GM04504 (cell line): ENCODE measurements at places on chromosomes 7 and 10.

DNA sequence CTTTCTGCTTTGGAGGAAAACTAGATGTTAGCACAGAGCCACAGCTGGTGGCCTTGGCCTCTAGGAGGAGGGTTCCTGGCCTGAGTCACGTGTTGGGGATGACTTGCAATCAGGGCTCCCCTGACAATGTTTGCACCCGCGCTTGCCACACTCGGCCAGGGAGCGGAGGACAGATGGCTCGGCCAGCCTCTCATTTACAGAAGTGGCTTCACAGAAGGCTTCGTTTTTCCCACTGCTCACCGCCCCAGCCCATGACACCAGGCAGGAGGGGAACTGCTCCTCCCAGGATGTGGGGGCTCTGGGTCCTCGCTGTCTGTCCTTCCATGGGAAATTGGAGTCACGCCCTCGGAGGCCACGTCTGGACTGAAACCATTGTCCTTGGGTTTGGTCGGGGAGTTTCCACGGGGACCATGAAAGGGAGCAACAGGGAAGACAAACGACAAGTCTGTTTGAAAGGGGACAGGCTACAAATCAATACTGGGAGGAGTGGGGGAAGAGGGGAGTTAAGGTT is 49.6 kb upstream of the UBE3C start:
- DNase-seq = no peak

GRCh38 chr7:29146888-29147609 is 712 bp upstream of the CPVL start:
- DNase-seq = no peak

DNA sequence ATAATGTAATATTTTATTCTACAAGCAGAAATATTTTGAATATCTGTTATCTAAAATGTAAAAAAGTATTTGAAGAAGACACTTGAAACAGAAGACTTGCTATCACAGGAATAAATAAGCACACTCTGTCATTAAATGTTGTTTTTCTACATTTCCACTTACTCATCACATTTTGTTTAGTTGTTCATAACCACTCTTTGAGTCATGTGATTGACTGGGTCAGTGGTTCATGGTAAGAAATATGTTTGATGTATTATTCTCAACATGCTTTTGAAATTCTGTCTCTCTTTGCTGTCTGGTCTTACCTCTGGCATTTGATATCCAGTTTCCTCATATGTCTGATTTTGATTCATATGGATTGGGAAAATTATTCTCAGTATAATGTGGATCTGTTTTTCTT is 171.8 kb downstream of the SUGCT start:
- DNase-seq = no peak

- peak; percentile 33 for DNase-seq
Observed at GRCh38 chr7:127589896-127590295, 1.7 kb downstream of the ARF5 start.

- DNase-seq = no peak
Observed at GRCh38 chr7:67913604-67914003, 917.0 kb downstream of the TYW1 start.

DNA sequence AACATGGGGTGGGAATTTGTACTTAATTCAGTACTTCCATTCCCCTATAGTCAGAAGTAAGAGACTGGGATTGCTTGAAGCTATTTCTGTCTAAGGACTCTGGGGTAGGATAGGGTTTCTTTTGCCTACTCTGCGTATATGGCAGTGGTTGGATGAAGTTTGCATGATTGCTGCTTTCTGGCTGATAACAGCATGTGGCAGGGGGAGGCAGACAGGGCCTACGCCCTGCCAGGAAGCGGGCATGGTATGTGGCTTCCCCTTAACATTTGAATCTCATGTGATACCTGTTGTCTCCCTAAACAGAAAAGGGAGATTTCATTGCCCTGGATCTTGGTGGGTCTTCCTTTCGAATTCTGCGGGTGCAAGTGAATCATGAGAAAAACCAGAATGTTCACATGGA is 57.1 kb downstream of the TACR2 start:
- no peak for DNase-seq

DNA sequence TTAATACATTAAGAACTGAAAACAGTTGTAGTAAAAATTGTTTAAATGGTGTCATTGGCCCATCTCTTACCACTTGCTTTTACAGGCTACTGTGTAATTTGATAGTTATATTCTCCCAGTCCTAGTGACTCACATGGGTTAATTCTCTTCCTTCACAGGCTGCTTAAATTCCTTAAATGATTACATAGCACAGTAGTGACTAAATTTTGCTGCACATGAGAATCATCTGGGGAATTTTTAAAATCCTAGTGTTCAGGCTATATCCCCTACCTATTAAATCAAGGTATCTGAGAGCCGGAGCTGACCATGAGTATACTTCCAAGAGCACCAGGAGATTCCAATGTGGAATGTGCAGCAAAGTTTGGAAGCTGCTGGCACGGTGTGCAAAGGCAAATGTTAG is 45.3 kb upstream of the ZNF800 start:
- DNase-seq = peak; percentile 33

DNA sequence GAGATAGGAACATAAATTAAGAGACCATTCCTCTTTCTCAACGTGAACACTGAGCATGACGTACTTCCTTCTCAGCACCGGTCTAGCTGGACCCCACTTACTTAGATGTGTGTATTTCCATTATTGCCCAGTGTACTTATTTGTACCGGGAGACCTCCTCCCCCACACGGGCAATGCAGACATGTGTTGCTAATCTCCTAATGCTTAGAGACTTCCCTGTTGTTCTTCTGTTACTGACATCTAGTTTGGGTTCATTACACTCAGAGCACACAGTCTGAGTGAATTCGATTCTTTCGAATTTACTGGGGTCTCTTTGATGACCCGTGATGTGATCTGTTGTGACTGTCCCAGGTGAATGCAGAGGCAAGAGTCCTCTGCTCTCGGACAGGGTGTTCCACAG is 260.0 kb downstream of the MAD1L1 start:
- DNase-seq = no peak

GRCh38 chr10:76319661-76320060 is 888.2 kb downstream of the LRMDA start:
- DNase-seq = no peak

GRCh38 chr10:6671976-6672375 is 91.9 kb upstream of the PRKCQ start:
- DNase-seq = no peak

DNA sequence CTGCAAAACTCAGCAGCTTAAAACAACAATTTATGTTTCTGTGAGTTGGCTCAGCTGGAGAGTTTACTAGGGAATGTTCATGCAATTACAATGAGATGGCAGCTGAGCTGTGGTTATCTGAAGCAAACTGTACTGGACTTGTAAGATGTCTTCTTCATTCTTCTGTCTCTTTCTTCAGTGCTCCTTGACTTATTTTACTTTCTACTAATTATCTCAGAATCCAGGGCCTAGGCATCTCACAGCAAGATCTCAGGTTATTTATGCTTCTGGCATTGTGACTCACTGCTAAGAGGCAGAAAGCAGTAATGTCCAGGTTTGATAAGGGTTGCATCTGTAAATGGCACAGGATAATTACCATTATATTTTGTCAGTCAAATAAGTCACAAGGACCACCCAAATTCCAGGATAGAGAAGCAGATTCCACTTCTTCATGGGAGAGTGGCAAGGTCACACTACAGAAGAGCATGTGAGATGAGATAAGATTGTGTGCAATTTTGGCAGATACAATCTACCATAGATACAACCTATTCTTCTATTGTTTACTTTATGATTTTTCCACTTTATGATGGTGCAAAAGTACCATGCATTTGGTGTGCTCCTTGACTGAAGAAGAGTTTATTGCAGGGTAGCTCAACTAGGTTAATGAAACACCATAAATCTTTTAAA is 16.8 kb downstream of the VIM start:
- no peak for DNase-seq

DNA sequence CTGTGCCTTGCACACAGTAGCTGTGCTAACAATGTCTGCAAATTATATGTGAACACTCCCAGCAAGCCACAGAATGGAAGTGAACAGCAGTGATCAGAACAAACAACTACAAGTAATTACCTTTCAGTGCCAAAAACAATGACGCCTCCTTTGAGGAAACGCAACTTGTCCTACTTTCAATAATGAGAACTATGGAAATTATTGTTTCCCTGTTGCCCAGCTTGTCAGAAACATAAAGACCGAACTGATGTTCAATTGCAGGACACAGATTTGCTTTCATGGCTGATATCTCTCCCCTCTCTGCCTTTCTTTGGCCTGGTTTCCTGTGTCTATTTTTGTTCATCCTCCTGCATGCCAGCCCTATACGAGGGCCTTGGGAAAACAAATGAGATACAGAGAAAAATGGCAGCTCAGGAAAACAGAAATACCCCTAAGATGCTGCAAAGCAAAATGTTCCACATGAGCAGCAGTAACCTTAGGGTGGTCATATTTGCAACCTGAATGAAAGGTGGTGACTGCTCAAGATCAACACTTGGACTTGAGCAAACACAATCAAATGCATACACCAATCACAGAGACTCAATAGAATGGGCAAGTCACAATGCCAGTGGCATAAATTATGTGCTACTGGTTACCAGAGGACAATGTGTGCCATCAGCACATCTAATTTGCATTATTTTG is 26.8 kb downstream of the COBL start:
- DNase-seq = no peak

- no peak for DNase-seq
Observed at GRCh38 chr7:28674359-28674782, 262.1 kb downstream of the CREB5 start.

DNA sequence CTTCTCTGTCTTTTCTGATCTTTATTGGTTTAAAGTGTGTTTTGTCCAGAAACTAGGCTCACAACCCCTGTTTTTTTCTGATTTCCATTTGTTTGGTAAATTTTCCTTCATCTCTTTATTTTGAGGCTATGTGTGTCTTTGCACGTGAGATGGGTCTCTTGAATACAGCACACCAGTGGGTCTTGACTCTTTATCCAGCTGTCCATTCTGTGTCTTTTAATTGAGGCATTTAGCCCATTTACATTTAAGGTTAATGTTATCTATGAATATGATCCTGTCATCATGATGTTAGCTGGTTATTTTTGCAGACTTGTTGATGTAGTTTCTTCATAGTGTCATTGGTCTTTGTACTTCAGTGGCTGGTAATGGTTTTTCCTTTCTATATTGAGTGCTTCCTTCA is 10.1 kb downstream of the TEX36 start:
- no peak for DNase-seq

DNA sequence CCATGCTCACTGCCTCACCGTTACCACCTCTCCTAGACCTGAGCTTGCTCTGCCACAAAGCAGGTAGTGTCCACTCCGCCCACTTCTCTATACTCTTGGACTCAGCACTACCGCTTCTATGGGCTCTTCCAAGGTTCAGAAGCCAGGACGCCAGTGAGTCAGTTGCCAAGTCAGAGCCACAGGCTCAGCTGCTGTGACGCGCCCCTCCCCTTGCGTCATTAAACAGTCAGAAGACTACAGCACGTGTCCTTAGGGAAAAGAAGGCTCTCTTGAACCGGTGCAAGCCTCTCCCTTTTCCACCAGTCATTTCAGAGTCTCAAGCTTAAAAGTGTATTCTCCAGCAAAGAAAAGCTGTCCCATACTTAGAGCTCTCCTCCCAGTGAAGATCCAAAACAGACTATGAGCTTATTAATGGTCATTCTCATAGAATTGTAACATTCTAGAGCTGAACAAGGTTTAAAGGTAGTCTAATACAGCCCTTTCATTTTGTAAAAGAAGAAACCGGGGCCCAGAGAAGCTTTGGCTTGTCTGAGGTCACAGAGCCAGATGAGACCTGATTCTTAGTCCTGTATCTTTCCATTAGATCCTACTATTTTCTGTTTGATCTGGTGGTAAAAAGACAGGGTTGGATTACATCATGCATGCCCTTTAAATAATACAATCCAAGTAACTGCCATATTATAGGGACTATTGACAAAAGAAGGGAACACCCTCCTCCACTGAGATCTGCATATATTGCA is 40.9 kb upstream of the MET start:
- DNase-seq = peak; percentile 72

- no peak for DNase-seq
Observed at GRCh38 chr7:102220960-102221800, 65.5 kb upstream of the SH2B2 start.

- peak; percentile 4 for DNase-seq
Observed at GRCh38 chr7:105713488-105714465, 132.5 kb upstream of the EFCAB10 start.

- no peak for DNase-seq
Observed at GRCh38 chr7:47452715-47453092, 129.2 kb downstream of the TNS3 start.

- peak; percentile 12 for DNase-seq
Observed at GRCh38 chr7:66016131-66016461, 34.1 kb upstream of the GUSB start.

GRCh38 chr10:124425227-124425962 is 6.7 kb upstream of the OAT start:
- no peak for DNase-seq

DNA sequence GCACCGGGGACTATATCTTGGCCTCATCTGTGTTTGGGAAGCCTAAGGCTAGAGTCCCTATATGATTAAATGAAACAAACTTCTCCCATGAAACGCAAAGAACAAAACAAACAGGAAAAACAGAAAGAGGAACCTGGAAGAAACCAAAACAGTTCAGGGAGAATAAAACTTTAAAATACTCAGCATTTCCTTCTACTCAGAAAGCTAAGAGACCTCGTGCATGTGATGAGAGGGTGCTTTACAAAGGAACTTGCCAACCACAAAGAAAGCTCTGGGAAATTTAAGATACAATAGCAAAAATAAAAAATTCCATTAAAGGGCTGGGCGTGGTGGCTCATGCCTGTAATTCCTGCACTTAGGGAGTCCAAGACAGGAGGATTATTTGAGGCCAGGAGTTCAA is 6.9 kb downstream of the PILRA start:
- DNase-seq = no peak

GRCh38 chr7:40474790-40475680 is 340.2 kb downstream of the SUGCT start:
- no peak for DNase-seq

DNA sequence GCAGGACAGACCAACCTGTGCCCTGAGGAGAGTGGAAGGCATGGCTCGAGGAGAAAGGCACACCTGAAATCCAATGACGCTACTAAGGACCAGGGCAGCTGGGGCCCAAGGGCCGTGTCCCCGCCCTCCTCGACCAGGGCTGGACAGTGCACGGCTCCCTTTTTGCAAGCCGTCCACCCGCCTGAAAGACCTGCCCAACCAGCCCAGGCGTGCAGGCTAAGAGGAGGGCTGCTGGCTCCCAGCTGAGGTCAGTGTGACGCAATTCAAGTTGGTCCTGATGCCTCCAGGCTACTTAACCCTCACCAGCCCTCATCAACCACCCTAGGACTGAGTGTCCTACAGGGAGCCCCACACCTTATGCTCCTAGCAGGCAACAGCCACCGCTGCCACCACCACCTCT is 69.3 kb downstream of the DLG5 start:
- no peak for DNase-seq

- DNase-seq = no peak
Observed at GRCh38 chr7:26329520-26330255, 38.0 kb downstream of the SNX10 start.

GRCh38 chr7:41777894-41778596 is 75.2 kb upstream of the INHBA start:
- DNase-seq = no peak

GRCh38 chr10:77873536-77874380 is 52.8 kb downstream of the DLG5 start:
- DNase-seq = peak; percentile 51

- no peak for DNase-seq
Observed at GRCh38 chr7:80635533-80635932, 2.9 kb upstream of the CD36 start.
